Epithelial cell of prostate (primary cell): ENCODE measurements at places on chromosomes 2 and 18.
A peak's percentile ranks its signal among the peaks of the same experiment; 100 is the strongest.

- no peak for DNase-seq
Measured at GRCh38 chr2:949384-950079, 1.1 kb upstream of the SNTG2 start.

- peak; percentile 71 for DNase-seq
Measured at GRCh38 chr2:216012133-216012829, 1.1 kb downstream of the MREG start.

DNA sequence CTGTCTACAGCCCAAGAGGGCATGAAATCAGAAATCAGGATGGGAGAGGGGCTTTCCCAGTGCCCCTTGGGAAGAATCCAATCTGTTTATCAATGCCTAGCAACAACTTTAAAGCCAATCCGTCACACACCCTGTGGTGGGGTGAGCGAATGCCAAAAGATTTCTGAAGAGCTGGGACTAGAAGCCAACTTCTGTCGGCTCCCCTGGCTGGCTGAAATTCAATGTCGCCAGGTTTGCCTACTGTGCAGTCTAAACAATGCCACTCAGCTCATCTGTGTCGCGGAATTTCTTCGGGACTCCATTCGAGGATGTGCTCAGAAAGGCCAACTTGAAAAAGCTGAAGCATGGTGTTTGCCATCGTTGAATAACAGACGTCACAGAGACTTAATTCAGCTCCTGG lies 31.5 kb upstream of the NCKAP5 start:
- DNase-seq = no peak

GRCh38 chr2:226732478-226733188 lies 67.0 kb downstream of the IRS1 start:
- no peak for DNase-seq

DNA sequence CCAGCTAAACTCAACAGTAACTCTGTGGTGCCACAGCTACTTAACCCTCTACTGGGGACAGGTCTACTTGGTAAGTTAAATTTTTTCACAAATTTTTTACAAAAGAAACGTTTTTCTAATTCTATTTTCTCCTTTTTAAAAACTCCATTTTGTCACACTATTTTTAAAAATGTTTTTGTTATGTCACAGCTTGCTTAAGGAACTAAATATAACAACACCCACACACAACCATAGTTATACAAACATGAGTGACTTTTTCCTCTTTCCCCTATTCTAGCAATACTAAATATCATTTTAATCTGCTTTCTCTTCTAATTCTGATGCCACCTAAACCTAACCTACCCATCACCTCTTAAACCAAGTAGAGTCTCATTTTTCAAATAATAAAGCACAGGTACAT lies 160.5 kb upstream of the EPC2 start:
- DNase-seq = no peak

DNA sequence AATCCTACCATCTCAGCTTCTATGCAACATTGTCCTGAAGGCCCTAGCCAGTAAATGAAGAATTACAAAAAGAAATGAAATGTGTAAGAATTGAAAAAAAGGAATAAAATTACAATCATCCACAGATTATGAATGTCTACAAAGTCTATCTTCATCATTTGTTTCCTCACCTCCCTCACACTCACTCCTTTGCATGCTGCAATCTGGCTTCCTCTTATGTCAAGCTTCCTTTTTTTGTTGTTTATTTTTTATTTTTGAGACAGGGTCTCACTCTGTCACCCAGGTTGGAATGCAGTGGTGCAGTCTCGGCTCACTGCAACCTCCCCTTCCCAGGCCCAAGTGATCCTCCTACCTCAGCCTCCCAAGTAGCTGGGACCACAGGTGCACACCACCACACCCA lies 129.0 kb downstream of the CABYR start:
- DNase-seq = no peak

DNA sequence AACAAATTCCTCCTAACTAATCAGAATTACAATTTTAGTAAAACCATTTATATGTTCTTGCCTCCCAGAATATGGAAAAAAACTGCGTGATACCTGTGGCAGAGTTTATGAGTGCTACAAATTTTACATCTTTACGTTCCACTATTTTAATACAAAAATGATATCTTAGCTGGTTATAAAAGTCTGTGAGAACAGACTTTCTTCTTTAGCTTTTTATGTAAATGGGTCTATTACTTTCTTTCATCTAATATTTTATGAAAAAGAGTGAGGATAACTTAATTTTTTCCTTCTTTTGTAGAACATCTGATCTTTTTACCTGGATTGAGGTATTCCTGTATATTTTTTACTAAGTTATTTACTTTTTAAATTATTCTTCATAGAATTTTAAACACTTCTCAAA lies 22.1 kb upstream of the REG3A start:
- DNase-seq = no peak

DNA sequence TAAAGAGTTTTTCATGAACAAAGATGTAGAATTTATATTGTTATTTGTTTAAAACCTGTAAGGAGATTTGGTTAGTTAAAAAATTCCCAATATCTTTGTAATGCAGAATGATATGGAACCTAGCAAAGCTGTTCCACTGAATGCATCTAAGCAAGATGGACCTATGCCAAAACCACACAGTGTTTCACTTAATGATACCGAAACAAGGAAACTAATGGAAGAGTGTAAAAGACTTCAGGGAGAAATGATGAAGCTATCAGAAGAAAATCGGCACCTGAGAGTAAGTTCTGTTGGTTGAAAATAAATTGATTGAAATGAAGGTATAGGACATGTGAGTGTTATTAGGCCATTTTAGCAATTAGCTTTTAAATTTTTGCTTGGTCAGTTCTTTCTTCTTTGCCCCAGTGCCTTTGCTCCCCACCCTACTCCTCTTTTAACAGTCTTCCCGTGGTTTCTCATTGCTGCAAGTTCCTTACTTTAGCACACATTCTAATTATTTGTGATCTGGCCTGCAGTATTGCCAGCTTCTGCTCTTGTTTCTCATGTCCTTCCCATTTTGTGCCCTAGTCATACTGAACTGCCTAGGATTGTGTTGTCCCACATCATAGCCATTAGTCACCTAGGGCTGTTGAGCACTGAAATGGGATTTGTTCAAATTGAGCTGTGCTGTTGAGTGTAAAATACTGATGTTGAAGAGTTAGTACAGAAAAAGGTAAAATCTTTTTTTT lies 36.6 kb downstream of the VAPA start:
- DNase-seq = no peak

DNA sequence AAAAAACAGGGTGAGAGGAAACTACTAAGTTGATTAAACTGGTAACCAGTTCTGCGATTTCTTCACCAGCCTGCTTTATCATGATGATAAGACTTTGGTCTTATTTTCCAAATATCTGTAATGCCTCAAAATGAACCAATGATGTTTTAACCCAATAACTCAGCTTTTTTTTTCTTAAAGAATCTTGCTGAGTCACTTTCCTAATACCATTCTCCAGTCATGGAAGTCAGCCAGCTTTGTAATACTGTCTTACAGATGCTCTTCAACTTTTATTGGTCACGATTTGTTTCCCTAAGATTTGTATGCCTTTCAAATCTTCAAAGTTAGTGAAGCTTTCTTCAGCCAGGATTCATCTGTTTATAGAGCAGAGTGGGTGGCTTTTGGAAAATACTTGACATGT lies 47.7 kb upstream of the SMIM21 start:
- peak; percentile 16 for DNase-seq

GRCh38 chr2:222064286-222064685 lies 234.5 kb downstream of the PAX3 start:
- no peak for DNase-seq
